ENCODE measurements at places on chromosomes 3 and 15.

DNA sequence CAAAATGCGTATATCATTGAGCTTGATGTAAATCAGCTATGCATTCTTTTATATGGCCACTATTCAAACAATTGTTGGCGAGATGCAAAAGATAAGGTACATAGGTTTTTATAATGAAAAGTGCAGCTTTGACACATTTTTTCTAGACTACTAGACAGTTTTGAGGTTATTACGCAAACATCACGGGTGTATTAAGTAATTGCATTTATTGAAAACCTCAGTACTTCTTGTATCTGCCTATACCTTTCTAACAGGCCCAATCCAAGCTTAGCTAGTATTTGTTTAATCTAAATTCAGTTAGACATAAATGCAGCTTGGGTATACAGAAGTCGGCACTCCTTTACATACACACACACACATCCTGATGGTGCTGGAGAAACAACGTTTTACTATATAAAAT, 2.7 kb downstream of the SPESP1 start:
- no peak for DNase-seq

DNA sequence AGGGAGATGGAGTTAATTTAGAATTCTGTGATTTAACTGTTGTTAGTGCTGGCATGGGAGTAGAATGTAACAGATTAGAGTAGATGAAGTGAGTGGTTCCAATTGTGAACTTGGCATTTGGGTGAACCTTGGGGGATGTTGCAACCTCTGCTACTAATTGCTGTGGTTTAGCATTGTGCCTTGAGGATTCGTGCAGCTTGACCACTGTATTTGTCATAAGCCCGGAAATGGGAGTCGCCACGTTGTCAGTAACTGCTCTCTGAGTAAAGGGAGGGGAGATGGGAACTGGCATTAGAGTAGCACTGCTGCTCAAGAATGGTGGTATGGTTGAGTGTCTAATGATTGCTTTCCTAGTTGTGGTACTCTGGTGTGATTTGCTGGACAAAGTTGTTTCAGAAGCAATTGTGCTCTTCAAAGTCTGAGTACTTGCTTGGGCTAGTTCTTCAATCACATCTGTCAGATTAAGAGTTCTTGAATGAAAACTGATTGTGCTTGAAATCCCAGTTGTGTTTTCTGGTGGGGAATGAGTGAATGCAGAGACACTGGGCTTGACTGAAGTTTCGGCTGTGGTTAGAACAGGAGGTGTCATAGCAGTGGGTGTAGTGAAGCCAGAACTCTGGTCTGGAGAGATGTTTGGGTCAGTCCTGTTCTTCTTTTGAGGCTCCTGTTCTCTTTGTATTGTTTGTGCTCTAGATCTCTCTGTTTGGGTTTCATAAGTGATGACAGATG, 15.4 kb downstream of the IGSF10 start:
- DNase-seq = no peak

GRCh38 chr15:48449734-48450133, 118.5 kb downstream of the DUT start:
- DNase-seq = no peak

GRCh38 chr3:98974442-98974841, 72.9 kb upstream of the DCBLD2 start:
- no peak for DNase-seq

GRCh38 chr15:54582863-54583643, 604.8 kb downstream of the UNC13C start:
- DNase-seq = no peak

DNA sequence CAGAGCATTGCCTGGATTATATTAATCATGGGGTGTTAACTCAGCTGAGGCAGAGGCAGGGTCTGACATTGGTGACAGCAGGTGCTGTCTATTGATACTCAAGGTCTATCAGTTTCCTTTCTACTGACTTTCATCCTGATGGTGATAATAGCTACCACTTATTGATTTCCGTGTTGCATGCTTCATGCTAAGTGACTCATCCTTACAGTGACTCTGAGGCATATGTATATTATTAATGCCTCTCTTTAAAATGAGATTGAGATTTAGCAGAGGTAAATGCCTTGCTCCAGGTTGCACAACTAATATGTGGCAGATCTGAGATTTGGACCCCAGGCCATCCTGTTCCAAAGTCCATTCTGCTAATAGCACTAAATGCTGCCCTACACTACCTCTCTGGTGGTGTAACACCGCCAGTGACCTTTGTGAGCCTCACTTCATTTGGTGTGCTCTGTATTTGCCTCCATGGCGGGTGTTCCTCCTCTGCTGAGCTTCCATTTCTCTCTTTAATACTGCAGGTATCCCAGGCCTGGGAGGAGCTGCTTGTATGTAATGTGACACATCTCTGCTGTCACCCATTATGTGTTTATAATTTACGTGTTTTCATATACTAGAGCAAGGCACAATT, 50.4 kb downstream of the GPR171 start:
- no peak for DNase-seq

DNA sequence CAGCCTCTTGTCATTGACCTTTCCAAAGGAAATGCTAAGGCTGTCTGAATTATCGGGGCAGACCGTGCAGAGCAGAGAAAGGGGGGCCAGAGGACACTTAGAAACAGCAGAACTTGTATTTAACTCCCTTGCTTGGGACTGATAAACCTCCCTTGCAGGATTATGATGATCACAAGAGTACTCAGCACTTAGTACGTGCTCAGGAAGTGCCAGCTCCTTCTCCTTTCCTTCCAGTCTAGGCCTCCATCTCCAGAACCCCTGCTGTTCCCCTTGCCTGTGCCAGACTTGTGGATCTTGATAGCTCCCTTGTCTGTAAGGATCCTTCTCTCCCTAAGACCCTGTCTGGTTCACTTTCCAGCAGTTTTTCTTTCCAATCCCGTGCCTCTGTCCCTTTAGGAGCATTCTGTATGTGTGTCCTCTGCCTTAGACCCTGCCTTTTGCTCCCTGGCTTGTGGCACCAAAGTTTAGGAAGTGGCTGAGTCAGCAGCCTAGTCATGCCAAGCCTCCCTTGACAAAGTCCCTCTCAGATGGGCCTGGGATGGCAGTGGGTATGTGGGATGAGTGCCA, 747 bp downstream of the SORD start:
- no peak for DNase-seq

DNA sequence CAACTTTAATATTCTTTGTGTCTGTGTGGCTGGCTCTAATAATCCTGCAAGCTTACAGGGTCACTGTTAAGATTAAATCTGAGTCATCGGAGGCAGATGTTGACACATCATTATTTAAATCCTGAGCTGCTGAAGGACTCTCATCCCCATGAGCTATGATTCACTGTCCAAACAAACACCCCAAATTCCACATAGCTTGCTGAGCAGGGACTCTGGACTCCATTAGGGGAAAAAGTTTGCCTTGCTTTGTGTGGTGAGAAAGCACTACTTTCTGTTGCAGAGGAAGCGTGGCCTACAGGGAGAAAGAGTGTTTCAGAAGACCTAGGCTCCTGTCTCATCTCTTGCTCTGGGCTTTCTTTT, 213.7 kb downstream of the PDCD6IP start:
- DNase-seq = no peak

DNA sequence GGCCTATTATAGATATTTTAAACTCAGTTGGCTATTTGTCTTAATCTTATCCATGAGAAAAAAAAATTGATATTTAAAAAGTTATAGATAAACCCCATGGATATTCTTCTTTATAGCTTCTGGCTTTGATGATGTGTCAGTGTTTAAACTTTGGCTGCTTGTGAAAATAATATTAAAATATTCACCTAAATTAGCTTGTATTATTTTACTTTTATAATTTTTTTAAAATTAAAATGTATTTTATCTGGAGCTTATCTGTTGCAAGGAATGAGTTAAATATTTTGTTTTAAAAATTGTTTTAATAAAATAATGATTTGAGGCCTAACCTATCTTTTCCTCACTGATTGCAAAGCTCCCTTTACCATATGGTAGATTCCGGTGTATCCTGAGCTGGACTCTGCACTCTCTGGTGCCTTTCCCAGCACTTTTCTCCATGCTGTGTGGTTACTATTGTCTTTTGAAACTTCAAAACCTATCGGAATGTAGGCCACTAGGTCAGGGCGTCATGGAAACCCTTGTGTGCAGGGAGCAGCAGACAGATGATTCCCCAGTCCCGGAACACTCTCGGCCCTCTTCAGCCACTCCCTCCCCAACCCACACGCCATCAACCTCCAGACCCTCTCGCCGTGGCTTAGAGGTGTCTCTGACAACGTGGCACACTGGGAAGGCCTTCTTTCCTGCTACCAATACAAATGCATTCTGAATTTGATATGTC, 252.3 kb upstream of the ATP10A start:
- no peak for DNase-seq

GRCh38 chr3:170423001-170423615, 4.4 kb downstream of the CLDN11 start:
- no peak for DNase-seq

DNA sequence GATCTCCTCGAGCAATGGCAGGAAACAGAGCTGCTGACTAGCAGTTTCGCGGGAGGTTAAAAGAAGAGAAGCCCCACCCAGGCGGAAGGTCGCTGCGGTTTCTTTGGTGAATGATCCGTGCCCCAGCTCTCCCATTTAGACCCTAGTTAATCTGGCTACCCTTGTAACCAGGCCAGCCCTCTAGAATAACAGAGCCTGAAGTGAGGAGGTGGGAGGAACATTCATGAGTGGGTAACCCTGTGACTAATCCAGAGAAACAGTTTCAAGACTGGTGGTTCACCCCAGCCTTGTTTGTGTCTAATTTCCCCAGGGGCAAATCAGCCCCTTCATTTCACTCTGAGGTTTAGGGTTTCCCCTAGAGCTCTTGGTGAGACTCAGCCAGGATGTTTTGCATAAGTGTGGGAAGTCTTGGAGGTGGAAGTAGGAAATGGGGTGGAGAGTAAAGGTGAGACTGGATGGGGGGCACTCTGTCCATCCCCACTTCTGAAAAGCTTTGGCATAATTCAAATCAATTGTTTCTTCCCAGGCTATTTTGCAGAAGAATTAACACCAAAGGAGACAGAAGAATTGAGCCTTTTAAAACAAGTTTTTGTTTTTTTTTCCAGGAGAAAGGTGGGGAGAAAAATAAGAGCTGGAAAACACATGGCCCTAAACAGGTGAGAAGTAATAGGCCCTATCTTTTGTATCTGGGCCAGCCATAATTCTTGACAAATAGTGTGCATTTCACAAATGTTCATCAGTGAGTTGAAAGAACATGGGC, 303.1 kb downstream of the RPLP1 start:
- DNase-seq = peak; percentile 91

GRCh38 chr3:46206282-46207015, 1.7 kb downstream of the CCR1 start:
- no peak for DNase-seq

GRCh38 chr15:53520996-53521395, 238.5 kb downstream of the WDR72 start:
- no peak for DNase-seq

- DNase-seq = no peak
Observed at GRCh38 chr3:12934431-12934830, 93.1 kb upstream of the RPL32 start.

- DNase-seq = peak; percentile 74
Observed at GRCh38 chr15:42921342-42921731, 759 bp upstream of the TTBK2 start.

DNA sequence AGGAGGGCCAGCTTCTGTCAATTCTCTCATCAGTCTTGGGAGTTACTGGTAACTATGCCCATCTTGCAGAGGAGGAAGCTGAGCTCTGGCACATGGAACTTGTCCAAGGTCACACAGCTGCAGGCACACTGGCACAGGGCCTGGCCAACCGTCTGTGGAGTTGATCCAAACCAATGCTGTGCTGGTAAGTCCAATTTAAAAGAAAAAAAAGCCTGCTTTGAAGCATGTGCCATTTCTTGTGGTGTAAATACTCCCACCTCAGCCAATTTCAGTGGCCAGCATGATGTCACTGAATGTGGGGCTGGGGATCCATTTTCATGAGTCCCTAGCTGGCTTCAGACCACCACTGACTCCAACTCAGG, 83.4 kb downstream of the CHSY1 start:
- peak; percentile 61 for DNase-seq

DNA sequence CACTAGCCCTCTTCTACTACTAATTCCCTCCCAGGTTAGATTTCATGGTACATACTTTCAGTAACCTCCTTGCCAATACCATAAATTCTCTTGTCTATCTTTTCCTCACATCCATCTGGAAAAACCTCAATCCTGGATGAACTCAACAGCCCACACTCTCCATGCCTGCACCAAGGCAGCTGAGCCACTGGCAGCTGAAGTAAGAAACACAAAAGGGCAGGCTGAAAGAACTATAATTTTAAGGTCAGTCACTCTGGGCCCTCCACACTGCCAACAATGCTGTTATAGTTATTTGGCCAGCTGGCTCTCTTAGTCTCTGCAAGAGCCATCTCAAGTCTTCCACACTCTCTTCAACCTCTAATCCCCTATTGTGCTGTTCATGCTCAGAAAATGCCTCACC, 15.1 kb upstream of the TIPARP start:
- no peak for DNase-seq

DNA sequence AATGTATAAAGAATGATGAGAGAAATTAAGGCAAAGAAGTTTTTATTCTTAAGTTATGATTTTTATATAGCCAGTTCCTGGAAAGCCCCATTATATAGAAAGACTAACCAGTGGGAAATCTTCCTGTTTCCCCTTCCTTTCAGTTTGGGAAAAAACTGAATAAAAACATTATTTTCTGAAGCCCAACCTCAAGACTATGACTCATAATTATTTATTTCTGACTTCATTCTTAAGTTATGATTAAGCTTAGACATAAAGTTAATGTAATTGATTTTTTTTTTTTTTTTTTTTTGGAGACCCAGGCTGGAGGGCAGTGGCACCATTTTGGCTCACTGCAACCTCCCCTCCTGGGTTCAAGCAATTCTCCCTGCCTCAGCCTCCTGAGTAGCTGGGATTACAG, 55.8 kb downstream of the TRPC1 start:
- no peak for DNase-seq

GRCh38 chr3:4517643-4518311, 24.6 kb downstream of the ITPR1 start:
- DNase-seq = no peak

DNA sequence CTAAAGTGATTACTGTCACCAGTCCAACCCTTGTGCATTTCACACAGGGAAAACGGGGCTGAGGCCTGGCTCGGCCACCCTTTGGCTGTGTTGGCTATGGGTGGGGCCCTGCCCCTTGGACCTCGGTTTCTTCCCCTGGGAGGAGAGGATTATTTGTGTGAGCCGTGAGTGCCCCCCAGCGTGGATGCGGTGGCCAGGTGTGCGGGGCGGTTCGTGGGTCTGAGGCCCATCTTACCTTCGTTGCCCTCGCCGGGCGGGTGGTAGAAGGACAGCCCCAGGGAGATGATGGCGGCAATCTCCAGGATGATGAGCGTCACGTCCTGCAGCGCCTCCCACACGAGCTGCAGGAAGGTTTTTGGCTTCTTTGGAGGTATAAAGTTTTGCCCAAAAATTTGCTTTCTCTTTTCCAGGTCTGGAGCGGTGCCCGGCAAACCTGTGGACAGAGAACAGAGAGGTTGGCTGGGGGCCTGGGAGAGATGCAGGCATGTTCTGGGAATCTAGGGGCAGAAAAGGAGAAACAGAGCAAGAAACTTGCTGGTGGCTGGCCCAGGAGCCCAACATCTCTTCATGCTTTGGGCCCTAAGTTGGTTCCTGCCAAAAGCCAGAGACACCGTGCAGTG, 89.6 kb upstream of the SEC13 start:
- no peak for DNase-seq

Data from activated CD8-positive, alpha-beta memory T cell treated with anti-CD3 and anti-CD28 coated beads, Interleukin-2, amount 10 ng/mL, durations not matched to agents 7 days and 5 days (primary cell).